Natural killer cell treated with Interleukin-12 subunit alpha and Interleukin-12 subunit beta and Interleukin-15 and Interleukin-18, amount 100 ng/mL, for 72 hours (primary cell): ENCODE measurements at places on chromosomes 11 and 22. TPM values are rescaled to one million over a fixed set of nuclear protein-coding genes. Genes with fewer than 3 reads are reported as not detected.

DNA sequence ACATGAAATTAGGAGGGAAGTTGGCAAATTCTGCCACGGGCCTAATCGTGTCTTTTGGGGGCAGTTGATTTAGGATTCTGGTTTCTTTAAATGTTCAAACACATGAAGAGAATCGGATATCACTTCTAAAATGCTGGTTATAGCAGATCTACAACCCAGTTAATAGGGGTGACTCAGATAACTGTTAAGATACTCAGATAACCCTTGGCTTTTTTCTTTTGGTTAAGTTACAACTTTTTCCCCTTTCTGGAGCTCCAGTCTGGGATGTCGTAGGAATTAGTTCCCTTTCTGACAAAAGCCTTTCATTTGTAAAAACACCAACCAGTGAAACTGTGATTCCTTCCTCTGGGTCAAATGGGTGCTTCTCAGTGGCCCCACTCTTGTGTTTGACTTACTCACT is 976 bp downstream of the DEPDC7 start:
- no peak for DNase-seq

GRCh38 chr11:130999992-131000770 is 83.9 kb upstream of the SNX19 start:
- no peak for DNase-seq

- DNase-seq, result no peak
These were observed 287 bp downstream of the RPS13 start for GRCh38 chr11:17077240-17077519.

- DNase-seq, result no peak
These were observed 219.9 kb downstream of the HIPK3 start for GRCh38 chr11:33476945-33477606.

The RBMXL2 gene
- not detected for total RNA-seq
